Lung (tissue), 17 donors: ENCODE measurements at places on chromosomes 6 and 20. TPM values are rescaled to one million over a fixed set of nuclear protein-coding genes. Genes with fewer than 3 reads are reported as not detected.

DNA sequence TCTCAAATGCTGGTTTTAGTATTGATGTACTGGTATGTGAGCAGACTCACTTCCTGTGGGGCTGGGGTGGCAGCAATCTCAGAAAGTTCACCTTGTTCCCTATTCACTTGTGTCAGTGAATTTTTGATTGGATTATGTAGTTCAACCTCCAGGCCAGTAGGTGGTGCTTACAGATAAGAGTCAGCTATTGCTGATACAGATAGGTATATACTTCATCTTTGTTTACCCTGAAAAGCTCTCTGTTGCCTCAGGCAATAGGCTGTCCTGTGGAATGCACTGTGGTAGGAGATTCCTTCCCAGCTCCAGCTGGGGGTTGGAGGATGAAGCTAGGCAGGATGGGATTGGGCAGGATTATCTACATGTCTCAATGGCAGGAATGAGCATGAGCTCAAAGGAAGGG, 851.2 kb upstream of the EYS start:
- no peak overlapping the region for H3K27ac ChIP-seq
- no peak for DNase-seq
- no peaks in the 10 kb centered on the region for H3K36me3 ChIP-seq

- no peaks in the 10 kb centered on the region for H3K27me3 ChIP-seq
- DNase-seq, result peak; percentile 19
- H3K36me3 ChIP-seq, result no peaks in the 10 kb centered on the region
- H3K27ac ChIP-seq, result no peak overlapping the region
- H3K4me1 ChIP-seq, result no peaks in the 10 kb centered on the region
These were observed 7.1 kb downstream of the MAP3K5 start for GRCh38 chr6:136784910-136785746.

- DNase-seq, result no peak
- no peak overlapping the region for H3K27ac ChIP-seq
- no peaks in the 10 kb centered on the region for H3K4me1 ChIP-seq
- peaks cover 3% of the 10 kb centered on the region for H3K36me3 ChIP-seq
- H3K4me3 ChIP-seq, result no peak overlapping the region
- H3K27me3 ChIP-seq, result no peaks in the 10 kb centered on the region
These were observed 36.7 kb downstream of the POU3F2 start for GRCh38 chr6:98871057-98871456.

DNA sequence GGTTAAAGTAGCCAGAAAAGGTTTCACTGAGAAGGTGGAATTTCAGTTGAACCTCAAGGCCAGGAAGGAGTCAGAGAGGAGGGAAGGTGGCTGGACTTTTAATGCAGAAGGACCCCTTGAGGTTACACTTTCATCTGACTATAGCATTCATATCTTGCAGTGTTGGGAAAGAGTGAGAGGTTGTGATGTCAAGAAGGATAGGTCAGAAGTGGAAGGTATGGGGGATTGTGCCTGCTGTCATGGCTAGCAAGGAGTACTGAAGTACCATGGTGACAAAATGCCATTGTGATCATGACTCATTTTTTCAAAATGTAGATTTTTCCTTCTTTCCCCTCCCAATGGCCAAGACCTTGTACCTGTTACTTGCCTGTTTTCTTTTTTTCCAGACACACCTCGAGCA, 5.2 kb upstream of the BACH2 start:
- H3K4me3 ChIP-seq, result no peak overlapping the region
- H3K27me3 ChIP-seq, result peaks cover 34% of the 10 kb centered on the region
- H3K36me3 ChIP-seq, result no peaks in the 10 kb centered on the region
- H3K27ac ChIP-seq, result no peak overlapping the region

GRCh38 chr6:158911746-158912480, 88.1 kb downstream of the RSPH3 start:
- no peak overlapping the region for H3K27ac ChIP-seq
- H3K36me3 ChIP-seq, result no peaks in the 10 kb centered on the region
- DNase-seq, result peak; percentile 11
- no peaks in the 10 kb centered on the region for H3K27me3 ChIP-seq
- no peak overlapping the region for H3K4me3 ChIP-seq

DNA sequence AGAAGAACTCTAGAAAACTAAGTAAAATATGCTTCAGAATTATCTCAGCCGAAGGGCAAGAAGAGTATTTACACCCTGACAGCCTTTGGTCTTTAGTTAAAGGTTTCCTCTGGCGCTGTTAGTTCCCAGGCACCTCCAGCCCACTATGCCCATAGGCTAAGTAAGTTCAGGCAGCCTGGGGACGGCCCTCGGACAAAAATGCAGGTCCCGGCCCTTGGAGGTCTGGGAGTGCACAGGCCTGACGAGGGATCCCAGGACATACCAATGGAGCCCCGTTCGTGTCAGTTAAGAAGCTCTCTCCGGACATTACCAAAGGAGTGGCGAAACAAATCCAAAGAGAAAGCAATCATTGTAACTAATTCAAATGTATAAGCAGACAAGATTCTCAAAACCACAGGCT, 311.8 kb downstream of the CD83 start:
- H3K27ac ChIP-seq, result no peak overlapping the region
- no peak for DNase-seq
- H3K36me3 ChIP-seq, result no peaks in the 10 kb centered on the region
- no peaks in the 10 kb centered on the region for H3K27me3 ChIP-seq
- no peak overlapping the region for H3K4me3 ChIP-seq

GRCh38 chr6:133753756-133754155, 135.2 kb upstream of the TCF21 start:
- no peaks in the 10 kb centered on the region for H3K36me3 ChIP-seq
- H3K4me3 ChIP-seq, result no peak overlapping the region
- no peak for DNase-seq
- H3K27me3 ChIP-seq, result no peaks in the 10 kb centered on the region

DNA sequence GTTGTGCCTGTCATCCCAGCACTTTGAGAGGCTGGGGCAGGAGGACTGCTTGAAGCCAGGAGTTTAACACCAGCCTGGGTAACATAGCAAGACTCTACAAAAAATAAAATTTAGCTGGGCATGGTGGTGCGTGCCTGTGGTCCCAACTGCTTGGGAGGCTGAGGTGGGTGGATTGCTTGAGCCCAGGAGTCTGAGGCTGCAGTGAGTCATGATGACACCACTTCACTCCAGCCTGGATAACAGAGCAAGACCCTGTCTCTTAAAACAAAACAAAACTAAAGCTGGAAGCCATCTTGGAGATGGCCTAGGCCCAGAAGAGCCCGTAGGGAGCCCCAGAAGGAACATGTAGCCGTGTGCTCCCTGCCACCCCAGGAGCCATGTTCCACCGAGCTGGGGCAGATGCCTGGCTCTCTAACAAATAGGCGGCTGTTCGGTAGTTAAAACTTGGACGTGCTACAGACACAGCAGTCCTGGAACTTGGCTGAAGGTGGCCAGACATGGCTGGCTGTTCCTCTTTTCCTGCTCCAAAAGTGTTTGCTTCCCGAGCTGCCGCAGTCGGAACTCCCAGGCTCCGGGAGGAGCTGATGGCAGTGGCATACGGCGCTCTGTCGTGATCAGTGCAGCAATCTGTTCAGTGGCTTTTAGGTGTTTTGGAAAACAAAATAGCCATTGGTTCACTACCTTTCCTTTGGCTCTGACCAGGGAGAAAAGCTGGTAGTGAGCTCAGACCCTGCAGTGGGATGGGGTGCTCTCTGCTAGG, 37.0 kb downstream of the DYNLT1 start:
- DNase-seq, result no peak
- no peaks in the 10 kb centered on the region for H3K27me3 ChIP-seq
- peaks cover 44% of the 10 kb centered on the region for H3K36me3 ChIP-seq

DNA sequence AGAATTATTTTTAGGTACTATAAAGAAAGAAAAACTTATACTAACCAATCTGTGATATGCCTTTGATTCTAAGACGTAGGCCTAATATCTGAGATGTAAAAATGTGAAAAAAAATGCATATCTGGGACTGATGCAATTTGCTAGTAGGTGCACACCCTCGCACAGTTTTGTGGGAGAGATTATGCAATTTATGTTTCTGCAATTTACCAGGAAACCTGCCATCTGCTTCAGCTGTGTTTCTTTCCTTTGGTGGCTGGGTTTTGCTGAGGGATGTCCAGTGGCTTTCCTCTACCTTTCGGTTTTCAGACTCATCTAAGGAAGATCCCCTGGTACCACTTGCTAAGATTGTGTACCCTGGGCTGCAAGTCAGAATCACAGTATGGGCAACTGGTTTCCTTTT, 186.9 kb downstream of the ZFP64 start:
- no peaks in the 10 kb centered on the region for H3K36me3 ChIP-seq
- H3K27ac ChIP-seq, result no peak overlapping the region
- peaks cover 5% of the 10 kb centered on the region for H3K4me1 ChIP-seq
- H3K27me3 ChIP-seq, result no peaks in the 10 kb centered on the region

GRCh38 chr20:49245921-49246740, 26.9 kb downstream of the DDX27 start:
- peaks cover 2% of the 10 kb centered on the region for H3K4me1 ChIP-seq
- H3K27me3 ChIP-seq, result no peaks in the 10 kb centered on the region
- DNase-seq, result peak; percentile 23
- peaks cover 56% of the 10 kb centered on the region for H3K36me3 ChIP-seq

DNA sequence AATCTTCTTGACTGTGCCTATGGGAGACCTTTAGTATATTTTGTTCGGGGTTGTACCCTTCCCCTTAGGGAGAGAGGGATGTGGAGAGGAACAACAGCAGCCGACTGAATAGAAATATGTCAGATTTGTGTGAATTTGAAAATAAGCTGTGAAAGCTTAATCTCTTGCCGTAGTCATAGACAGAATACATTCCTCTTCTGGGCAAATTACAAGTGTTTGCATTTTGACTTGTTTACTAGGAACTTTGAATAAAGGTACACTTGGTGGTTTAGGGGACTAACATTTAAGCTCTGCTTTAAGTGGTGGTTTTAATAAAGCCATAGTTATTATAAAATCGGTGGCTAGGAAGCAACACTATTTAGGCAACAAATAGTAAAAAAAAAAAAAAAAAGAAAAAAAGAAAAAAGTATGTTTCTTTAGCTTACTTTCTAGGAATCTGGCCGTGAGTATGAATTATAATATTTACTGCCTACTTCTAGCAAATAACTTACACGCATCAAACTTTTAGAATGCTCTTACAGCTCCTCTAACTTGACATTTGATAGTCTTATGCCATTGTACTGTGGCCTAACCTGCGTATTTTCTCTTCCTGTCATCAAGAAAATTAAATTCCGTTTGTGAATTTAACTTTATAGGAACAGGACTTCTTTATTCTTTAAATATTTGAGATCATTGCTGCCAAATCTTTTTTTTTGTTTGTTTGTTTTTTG, 65.1 kb downstream of the ZBTB2 start:
- no peak overlapping the region for H3K4me3 ChIP-seq
- H3K4me1 ChIP-seq, result peaks cover 7% of the 10 kb centered on the region
- peak overlapping the region; percentile 30 for H3K27ac ChIP-seq
- peak; percentile 73 for DNase-seq

DNA sequence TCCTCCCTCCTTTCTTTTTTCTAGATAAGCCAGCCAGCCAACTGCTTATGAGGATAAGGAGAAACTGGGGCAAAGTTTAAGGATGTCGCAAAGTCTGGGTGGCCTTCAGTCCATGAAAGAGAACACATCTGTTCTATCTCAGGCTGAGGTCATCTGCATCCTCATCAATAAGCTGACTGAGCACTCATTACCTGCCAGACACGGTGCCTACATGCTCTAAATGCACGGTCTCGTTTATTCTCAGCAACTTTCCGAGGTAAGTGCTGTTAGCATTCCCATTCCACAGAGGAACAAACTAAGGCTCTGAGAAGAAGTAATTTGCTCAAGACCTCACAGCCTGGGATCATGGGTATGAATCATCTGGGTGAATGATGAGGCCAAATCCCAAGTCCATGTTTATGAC, 133.1 kb downstream of the BCAS1 start:
- no peak overlapping the region for H3K27ac ChIP-seq
- no peaks in the 10 kb centered on the region for H3K27me3 ChIP-seq
- peaks cover 13% of the 10 kb centered on the region for H3K4me1 ChIP-seq
- H3K36me3 ChIP-seq, result no peaks in the 10 kb centered on the region

The HSPA12B gene
- 28.3 TPM for total RNA-seq

The GHRH gene
- total RNA-seq, result not detected

The PCK1 gene
- total RNA-seq, result 0.89 TPM

The NKX2-4 gene
- not detected for total RNA-seq

The TRIM38 gene
- total RNA-seq, result 12.7 TPM

The UNC93A gene
- total RNA-seq, result not detected
